ENCODE measurements at places on chromosomes 7 and 10.

DNA sequence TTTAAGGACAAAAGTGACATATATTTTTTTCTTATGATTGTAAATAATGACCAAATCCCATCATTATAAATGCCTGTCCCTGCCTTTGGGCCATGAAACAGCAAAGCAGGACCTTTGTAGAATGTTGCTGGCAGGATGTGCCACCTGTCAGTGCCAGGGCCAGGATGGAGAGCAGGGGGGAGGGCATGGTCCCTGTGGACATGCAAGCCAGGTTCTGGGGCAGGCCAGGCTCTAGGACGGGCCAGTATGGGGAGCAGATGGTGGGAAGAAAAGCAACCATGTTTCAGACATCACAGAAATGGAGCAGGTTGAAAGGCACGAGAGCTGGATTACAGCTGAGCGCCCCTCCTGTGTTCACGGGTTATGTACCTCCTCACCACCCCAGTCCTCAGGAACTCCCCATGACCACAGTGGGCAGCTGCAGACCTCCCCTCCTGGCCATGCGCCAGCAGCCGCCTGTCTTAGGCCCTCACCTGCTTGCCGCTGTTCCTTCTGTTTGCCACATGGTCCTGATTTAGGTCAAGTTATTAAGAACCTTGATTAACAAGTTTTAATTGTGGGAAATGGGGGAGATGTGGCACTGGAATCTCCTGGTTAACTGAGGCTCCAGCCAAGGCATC is 210.4 kb downstream of the PAXIP1 start:
- DNase-seq: no peak

DNA sequence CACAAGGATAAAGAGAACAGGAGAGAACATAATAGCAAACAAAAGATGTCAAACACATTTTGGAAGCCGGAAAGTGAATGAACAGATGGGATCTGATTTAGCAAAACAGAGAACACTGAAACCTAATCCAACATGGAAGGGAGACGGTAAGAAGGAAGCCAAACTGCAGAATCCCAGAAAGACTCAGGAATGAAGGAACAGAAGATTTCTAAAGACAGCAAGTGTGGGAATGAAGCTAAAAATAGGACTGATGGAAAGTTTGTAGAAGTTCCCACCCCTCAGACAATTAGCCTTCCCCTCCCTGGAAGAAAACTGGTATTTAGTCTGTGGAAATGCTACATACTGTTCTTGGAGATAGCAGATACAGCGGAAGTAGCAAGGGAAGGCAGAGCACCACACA is 40.8 kb downstream of the SLC16A12 start:
- no peak for DNase-seq

DNA sequence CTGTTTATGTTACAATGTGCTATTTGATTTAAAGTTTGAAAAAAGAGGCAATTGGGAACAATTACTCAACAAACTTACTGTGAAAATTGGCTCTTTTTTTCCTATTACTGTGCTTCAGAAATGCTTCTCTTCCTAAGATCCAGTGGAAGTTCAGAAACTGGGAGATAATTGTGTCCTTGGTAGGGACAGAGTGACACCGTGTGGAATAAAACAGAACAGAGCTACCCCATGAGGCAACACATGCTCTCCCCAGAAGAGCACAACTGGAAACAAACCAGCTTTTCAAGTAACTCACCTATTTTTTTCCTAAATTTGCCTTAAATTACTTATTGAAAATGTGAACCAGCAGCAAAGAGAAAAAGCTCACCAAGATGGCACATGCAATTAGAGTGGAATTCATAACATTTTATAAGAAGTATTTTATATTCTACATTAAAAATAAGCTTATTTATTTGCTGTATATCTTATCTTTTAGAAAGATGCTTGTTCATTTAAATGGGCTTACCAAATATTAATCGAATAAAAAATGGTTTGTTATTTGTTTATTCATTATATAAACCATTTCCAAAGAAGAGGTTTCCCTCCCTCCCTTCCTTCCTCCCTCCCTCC is 346.1 kb upstream of the ANKRD30A start:
- DNase-seq: peak; percentile 56

DNA sequence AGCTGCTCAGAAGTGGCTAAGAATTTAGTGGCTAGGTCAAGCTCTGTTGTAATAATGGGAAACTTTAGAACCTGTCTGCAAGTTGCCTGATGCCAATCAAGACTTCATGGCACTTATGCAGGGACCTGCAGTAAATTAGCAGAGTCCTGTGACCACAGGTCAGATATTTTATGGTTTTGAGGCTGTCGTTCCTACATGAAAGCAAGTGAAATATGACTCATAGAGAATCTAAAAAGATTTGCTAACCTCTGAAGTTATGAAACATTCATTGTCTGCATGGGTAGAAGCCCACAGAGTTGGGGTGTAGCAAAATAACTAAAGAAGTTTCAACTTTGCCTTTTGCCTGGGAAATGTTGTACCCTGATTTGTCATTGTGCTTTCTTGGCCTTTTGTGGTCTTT is 32.3 kb downstream of the SLC39A12 start:
- DNase-seq: peak; percentile 37

DNA sequence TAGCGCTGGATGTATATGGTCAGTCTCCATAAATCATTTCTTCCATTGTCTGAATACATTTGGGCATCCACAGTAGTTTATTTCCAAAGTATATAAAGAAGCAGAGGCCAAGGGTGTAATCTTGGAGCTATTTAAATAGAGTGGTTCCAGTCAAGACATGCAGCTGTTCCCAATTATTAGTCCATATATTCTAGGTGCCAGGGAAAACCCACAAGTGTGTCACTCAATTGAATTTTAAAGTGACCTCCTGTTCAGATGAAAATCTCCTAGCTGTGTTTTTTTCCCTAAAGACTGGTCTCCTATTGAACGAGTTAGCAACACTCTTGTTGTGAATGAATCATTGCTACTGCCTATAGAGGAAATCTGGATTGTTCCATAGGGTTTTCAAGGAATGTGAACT is 260.2 kb upstream of the BMPER start:
- DNase-seq: peak; percentile 67

DNA sequence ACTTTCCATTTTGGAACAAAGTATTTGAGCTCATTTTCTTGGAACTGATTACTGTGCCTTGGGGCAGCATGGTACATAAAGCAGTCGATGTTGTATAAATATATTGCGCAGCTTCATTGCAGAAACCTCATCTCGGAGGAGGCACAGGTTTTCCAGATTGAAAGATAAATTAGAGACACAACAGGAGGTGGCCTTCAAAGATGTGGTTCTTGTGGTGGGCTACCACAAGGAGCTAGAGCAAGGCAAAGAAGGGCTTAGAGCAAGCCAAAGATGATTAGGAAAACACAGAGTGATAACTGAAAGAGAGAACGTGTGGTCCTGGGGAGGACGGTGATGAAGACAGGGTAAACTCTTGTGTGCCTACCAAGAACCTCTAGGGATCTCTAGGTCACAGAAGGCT is 169.1 kb upstream of the TNS3 start:
- DNase-seq: no peak

GRCh38 chr7:24573554-24574338 is 494 bp downstream of the PALS2 start:
- peak; percentile 54 for DNase-seq

GRCh38 chr7:143487566-143487965 is 9.9 kb downstream of the TAS2R41 start:
- DNase-seq: peak; percentile 56

GRCh38 chr10:125235093-125236069 is 75.0 kb upstream of the CTBP2 start:
- DNase-seq: no peak

DNA sequence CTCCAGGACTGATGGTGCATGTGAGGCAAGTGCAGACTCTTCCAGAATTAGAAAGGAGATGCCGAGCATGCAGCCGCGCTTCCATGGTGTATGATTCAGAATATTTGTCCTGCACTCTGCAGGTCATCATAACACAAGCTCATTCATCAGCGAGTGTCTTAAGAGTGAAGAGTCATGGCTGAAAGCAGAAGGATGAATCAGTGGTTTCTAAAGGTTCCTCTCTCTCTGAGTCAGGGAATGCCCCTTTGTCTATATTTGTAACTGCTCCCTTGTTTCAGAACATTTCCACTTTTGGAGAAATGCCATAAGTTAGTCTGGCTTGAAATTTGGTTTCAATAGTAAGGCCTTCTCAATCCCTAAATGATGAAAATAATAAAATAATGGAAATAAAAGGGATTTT is 52.3 kb downstream of the HECW1 start:
- DNase-seq: peak; percentile 98

DNA sequence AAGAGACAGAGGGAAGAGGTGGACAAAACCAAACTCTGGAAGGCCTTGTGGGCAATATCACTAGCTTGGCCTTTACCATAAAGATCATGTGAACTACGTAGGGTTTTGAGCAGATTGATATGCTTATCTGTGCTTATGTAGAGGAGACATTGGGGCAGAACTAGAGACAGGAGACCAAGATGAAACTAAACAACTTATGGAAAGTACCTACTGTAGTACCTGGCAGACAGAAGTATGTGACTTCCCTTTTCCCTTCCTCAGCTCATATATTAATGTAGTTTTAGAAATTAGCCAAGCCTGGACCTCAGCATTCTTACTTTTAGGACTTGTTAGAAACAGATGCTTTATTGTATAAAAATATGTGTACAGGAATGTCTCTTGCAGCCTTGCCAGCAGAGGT is 14.0 kb upstream of the IL6 start:
- DNase-seq: no peak

GRCh38 chr10:63115732-63116383 is 17.3 kb upstream of the NRBF2 start:
- no peak for DNase-seq

DNA sequence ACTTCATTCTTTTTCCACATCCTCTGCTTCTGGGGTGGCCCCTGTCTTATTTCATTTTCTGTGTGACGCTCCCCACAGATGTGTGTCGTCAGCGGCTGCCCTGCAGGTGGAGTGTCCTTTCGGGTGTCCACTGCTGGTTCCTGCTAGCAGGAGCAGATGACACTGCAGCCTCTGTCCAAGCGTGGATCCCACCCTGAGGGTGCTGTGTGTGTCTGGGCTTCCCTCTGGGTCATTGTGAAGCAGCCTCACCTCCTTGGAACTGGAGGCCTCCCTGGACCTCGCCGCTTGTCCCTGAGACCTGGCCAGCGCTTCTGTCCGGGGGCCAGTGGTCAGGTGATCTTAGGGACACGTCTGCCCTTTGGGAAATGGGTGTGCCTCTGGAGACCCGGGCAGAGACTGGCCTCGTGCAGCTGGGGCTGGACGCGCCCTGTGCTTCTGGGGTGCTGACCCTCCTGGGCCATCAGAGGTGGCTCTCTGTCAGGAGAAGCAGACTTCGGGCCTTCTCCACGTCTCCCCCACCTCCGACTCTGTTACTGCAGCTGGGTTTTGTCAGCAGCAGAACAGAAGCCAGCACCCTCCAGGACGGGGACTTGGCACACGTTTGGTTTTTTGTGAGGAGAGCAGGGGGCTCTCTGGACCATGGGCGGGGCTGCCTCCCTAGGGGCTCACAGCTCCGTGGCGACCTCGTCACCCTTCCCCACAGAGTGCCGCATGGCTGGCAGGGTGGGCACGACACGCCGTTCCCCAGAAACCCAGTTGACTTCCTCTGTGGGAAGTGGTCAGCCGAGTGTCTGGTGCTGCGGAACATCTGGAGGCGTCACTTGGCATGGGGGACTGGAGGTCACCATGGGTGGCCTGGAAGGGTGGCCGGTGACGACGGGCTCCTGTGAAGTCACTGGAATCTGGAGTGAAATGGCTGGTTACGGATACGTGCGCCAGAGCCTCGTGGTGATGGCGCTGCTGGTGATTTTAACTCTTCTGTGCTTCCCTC is 48.4 kb downstream of the INPP5A start:
- no peak for DNase-seq

GRCh38 chr7:28745351-28745750 is 212.8 kb downstream of the TRIL start:
- DNase-seq: no peak

- no peak for DNase-seq
Measured at GRCh38 chr10:3972460-3973301, 187.7 kb upstream of the KLF6 start.

DNA sequence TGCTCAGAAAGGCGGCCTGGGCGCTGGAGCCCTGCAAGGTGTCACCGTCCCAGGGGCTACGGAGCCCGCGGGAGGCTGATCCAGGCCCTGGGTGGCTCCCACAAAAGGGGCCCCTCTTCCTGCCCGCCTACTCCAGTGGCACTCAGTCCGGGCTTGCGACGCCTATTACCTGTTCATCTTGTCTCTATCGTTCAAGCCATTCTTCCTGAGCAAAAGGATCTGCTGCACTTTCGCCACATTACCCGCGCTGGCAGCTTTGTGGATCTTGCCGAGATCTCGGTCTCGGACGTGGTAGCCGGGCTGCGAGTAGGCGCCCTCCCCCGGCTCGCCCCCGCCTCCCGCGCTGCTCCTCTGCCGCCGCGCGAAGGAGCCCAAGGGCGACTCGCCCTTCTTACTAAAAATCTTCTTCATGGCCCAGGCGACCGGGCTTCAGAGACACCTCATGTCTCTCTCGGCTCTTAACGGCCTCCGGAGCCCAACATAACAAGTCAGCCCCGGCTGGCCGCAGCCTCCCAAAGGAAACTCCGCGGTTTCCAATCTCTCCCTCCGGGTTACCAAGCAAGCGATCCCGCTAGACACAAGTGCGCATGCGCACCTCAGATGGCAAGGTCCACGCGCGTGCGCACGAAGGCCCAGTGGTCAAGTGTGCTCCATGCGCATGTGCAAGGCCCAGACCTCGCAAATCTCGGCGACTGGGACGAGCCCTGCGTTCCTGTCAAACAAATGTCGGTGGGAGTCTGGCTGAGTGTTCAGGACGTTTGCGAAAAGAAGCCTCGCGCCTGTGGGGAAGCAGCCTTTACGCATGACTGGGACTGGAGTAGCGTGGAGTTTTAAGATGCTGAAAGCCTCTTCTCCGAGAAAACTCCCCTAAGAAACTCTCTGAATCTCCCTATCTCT is at the start of gene ANKRD26:
Gene ANKRD26, minus strand, starts transcription at position 579 of the 897 bp plus-strand sequence. Its CDS starts 168 bp downstream, at position 411.
- peak; percentile 96 for DNase-seq

- no peak for DNase-seq
Measured at GRCh38 chr7:20152511-20152910, 64.7 kb downstream of the MACC1 start.

DNA sequence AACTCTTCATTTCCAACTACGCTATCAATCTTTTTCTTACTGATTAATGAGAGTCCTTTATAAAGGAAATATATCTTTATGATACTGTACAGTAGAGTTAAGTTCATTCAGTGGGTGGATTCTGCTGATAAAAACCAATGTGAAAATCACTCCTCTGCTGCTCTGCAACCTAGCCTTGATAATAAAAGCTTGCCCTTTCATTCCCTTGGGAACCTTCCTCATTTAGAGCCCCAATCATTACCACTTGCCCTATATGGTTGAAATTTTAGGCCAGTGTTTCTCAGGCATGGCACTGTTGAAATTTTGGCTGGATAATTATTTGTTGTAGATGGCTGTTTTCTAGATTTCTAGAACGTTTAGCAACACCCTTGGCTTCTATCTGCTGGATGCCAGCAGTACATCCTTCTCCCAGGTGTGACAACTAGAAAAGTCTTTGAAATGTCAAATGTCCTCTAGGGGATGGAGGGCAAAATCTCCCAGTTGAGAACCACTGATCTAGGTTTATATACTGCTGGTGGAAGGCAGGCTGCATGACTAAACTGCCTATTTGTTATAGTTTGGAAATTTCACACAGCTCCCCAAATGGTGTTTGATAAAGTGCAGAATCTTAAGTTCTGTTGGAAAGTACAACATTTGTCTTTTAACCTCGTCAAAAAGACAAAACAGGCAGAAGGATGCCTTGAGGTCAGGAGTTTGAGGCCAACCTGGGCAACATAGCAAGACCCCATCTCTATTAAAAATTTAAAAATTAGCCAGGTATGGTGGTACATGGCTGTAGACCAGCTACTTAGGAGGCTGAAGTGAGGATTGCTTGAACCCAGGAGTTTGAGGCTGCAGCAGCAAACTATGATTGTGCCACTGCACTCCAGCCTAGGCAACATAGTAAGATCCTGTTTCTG is 8.9 kb upstream of the SIRT1 start:
- no peak for DNase-seq
